ENCODE measurements at places on chromosomes 16 and 17. TPM values are rescaled to one million over a fixed set of nuclear protein-coding genes. Genes with fewer than 3 reads are reported as not detected.

DNA sequence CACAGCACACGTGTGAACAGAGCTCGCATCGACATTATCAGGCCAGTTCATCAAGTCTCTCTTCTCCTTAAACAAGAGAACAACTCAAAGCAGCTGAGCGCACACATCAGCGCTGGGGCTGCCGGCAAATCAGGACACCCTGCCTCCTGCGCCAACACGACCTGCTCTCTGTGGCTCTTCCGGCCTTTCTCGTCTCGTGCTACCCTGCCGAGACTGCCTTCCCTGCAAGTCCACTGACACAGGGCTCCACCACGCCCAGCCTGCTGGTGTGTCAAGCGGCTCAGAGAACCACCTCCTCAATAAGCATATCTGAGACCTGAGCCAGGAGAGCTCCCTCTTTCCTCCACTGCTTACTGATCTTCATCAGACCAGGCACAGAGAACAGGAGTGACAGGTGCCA lies 96.9 kb downstream of the ZNF778 start:
- no peak for DNase-seq

DNA sequence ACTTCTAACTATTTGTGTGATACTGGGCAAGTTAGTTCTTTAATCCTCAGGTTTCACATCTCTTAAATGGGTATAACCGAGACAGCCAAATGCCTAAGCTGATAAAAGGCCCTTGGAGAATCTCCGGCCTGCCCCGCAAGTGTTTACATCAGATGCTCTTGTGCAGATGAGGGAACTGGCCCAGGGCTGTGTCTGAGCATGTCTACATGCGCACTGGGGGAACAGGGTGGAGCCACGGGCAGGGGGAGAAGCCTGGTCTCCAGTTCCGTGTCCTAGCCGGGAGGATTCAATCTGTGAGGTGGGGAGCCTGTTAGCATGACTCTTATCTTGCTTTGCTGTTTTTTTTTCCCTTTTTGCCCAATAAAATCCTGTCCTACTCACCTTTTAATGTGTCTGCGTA lies 222.9 kb downstream of the CDH8 start:
- no peak for DNase-seq

GRCh38 chr16:89395150-89396142 lies 94.9 kb downstream of the ANKRD11 start:
- DNase-seq = peak; percentile 93

DNA sequence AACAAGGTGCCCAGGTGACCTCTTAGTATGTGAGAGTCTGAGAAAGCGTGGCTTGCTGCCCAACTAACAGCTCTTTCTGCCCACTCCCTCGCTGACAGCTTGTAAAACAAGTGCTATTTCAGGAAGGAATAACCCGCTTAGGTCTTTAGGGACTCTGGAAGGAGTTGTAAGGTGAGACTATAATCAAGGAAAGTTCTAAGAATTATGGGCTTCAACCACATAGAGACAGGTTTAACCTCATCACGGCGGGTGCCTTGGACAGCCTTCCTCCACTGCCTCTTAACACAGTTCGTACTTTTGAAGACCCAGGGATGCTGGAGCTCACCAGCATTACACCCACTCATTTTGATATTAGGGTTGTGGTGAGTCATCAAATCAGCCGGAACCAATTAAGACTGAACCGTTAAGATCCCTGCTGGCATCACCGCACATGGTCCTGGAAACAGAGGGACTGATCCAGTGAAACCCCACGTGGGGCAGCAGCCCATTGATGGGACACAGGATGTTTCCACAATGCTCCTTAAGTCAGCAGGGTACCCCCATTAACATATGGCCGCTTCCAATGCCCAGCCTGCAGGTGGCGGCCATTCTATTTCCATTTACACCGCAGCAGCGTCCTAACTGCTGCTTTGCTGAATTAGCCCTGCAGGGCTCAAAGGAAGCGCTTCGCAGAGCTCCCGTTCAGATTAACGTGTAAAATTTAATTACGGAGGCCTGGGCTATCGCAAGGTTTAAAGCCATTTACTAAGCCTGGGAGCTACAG lies 176.6 kb upstream of the SDK2 start:
- DNase-seq = no peak

GRCh38 chr16:31711344-31711845 lies 162.2 kb upstream of the ZNF267 start:
- no peak for DNase-seq

- no peak for DNase-seq
Observed at GRCh38 chr17:61335105-61335844, 64.4 kb upstream of the TBX2 start.

DNA sequence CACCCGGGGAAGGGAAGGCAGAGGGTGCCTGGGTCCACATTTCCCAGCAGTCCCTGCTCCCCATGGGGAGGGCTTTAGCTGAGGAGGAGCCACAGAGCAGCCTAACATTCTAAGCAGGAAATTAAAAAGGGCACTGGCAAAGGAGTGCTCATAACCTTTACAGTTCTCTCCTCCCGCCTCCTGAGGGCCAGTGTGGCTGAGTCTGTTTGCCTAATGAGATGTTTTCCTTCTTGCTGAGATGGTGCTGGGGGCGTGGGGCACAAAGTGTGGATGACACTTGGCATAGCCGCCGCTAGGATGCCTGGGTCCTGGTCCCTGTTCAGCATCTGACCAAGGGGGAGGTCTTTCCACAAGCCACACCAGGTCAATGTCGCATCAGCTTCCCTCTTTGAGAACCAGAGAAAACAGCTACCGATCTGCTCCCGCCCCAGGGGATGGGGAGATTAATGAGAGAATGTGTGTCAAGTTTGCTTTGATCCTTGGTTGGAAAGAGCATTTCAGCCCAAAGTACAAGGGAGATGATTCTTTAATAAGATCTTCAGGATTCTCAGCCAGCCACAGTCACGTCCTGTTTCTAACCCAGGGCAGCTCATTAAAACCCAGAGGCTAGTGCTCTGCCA lies 5.8 kb downstream of the KIF18B start:
- no peak for DNase-seq

DNA sequence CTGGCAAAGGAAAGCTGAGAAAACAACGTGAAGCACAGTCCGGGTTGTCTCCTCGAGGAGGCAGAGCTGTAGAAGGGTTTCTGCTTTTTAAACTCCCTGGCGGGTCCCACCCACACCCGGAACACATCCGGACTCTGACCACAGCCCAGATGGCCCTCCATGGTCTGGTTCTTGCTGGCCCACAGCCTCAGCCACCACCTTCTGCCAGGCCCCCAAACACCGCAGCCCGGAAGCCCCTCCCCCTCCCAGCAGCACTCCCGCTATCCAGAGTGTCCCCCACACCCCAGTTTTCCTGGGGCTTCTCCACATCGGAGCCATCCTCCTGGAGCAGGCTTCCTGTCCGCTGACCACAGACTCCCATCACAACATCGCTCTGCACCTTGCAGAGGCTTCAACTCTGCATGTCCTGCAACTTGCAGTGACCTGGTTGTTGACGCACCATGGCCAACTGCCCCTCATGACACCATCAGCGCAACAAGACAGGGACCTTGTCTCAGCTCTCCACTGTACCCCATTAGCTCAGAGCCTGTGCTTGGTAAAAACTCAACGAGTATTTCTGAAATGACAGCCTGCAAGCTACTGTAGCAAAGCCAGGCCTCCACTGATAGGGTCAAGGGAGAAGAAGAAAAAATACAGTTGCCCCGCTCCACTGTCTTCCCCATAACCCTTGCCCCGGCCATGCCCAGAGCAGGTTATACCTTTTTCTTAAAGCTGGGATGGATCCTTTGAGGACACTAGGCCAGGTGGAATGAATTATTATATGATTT lies 129.8 kb downstream of the C16orf78 start:
- DNase-seq = no peak

DNA sequence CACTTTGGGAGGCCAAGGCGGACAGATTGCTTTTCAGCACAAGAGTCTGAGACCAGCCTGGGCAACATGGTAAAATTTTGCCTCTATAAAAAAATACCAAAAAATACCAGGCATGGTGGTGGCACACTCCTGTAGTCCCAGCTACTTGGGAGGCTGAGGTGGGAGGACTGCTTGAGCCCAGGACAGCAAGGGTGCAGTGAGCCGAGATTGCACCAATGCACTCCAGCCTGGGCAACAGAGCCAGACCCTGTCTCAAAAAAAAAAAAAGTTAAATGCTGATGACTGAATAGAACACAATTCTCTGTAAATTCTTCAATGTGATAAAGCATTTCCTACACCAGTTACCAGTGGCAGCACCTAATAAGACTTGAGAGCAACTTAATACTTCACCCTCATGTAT lies 65.7 kb downstream of the KANSL1 start:
- no peak for DNase-seq

GRCh38 chr17:9225305-9226101 lies 204.2 kb downstream of the NTN1 start:
- DNase-seq = no peak

KRTAP2-1 gene
- not detected for total RNA-seq

TPSD1 gene
- not detected for total RNA-seq

CCR7 gene
- not detected for total RNA-seq

OR1F1 gene
- total RNA-seq = not detected

TNFRSF17 gene
- total RNA-seq = not detected

RFFL gene
- total RNA-seq = 20.1 TPM
